ENCODE measurements at places on chromosomes 16 and 17.

DNA sequence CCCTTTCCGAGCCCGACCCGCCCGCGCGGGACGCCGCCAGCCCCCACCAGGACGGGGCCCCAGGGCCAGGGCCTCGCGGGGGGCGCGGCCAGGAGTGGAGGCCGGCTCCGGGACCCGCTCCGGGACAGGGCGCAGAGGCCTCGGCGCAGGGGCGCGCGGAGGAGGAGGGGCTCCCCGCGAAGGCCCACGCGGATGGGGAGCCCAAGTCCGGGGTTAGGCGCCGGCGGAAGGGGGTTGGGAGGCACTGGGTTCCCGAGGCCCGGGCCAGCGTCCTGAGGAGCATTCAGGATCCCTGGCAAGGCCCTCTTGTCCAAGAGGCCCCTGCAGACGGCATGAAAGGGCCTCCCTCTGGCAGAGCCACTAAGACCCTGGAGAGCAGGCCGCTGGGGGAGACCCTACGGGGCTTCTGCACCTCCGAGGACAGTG lies 57.8 kb upstream of the CIBAR2 start:
- peak; percentile 40 for DNase-seq
- H3K4me3 ChIP-seq: peak overlapping the region; percentile 65
- H3K4me1 ChIP-seq: peaks cover 76% of the 10 kb centered on the region
- H3K27me3 ChIP-seq: peaks cover 39% of the 10 kb centered on the region

DNA sequence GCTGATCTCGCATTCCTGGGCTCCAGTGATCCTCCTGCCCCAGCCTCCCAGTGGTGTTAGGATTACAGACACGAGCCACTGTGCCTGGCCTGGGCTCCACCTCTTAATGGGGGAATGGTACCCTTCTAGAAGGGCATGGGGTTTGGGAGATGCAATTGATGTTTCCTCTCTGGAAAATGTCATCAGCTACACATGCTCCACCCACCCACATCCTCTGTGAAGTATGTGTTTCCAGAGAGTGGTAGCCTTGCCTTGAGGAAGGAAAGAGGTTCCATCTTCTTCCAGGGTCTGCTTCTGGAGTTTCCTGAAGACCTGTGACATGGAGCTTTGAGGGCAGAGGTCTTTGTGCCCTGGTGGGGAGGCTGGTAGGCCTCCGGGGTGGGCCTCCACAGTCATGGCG lies 45.2 kb upstream of the GSE1 start:
- DNase-seq: no peak
- peaks cover 19% of the 10 kb centered on the region for H3K36me3 ChIP-seq
- H3K4me3 ChIP-seq: no peak overlapping the region
- no peak overlapping the region for H3K27ac ChIP-seq
- peaks cover 9% of the 10 kb centered on the region for H3K27me3 ChIP-seq

DNA sequence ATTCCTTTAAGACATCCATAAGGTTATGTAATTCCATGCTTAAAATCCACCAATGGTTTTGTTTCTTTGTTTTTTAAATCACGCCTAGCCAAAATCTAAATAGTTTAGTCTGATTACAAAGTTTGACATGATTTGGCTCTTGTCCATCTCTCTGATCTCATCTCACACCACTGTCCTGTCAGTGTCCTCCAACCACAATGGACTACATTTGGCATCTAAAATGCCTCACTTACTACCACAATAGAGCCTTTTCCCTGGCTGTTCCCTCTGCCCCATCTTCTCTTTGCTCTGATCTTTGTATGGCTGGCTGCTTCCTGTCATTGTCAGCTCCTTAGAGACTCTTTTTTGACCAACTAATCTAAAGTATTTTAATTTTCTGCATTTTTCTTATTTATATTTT lies 157.2 kb downstream of the MYO1D start:
- H3K27ac ChIP-seq: no peak overlapping the region
- H3K4me1 ChIP-seq: peaks cover 7% of the 10 kb centered on the region
- DNase-seq: no peak
- peaks cover 30% of the 10 kb centered on the region for H3K36me3 ChIP-seq
- H3K4me3 ChIP-seq: no peak overlapping the region

DNA sequence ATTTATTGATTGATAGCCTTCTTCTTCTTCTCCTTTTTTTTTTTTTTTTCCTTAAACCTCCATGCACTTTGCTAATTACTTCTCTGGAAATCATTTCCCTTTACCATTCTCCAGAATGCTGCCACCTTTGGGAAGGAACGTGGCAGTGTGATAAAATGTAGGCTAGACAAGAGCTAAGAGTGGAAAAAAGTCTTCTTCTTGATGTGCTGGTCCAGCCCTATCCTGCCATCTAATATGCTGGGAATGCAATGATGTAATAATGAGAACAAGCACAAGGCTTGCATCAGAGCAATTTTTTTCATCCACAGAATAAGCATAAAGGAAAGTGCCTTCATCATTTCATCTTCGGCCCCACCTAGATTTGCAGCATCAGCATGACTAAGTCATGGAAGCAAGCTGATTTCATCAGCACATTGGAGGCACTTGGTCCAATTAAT lies 128.7 kb upstream of the ZFHX3 start:
- no peak overlapping the region for H3K4me3 ChIP-seq
- H3K27me3 ChIP-seq: peaks cover 9% of the 10 kb centered on the region
- H3K4me1 ChIP-seq: peaks cover 88% of the 10 kb centered on the region
- DNase-seq: no peak
- H3K27ac ChIP-seq: no peak overlapping the region

DNA sequence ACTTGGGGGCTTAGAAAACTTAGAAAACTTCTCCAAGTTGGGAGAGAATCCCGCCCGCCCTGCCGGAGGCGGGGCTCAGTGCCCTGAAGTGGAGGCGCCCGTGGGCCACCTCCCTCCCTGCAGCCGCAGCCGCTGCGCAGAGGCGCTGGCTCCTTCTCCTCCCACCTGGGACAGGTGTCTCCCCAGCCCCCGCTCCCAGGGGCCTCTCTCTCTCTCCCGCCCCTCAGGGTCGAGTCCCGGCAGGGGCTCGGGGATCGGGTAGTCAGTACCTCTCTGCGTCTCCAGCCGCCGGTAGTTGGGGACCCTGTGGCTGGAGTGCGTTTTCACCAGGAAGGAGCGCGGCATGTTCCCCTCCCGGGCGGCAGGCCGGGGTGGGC lies 257 bp downstream of the SNAI3 start:
- H3K27ac ChIP-seq: no peak overlapping the region
- no peak for DNase-seq
- no peaks in the 10 kb centered on the region for H3K36me3 ChIP-seq
- peaks cover 89% of the 10 kb centered on the region for H3K27me3 ChIP-seq
- peak overlapping the region; percentile 62 for H3K4me3 ChIP-seq

DNA sequence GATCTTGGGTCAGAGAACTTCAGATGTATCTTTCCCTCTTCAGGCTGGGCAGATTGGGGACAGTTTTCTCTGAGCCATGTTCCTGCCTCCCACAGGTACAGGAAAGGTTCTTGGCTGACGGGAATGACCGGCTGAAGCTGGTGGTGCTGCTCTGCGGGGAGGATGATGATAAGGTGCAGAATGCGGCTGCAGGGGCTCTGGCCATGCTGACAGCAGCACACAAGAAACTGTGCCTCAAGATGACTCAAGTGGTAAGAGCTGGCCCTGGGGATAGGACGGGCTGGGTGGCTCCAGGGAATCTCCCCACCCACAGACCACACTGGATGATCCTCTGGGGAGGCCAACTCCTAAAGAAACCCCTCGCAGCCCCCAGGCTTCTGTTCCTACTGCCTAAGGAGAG lies 10.9 kb downstream of the SLC35G3 start:
- H3K27ac ChIP-seq: no peak overlapping the region
- H3K4me3 ChIP-seq: no peak overlapping the region
- H3K4me1 ChIP-seq: no peaks in the 10 kb centered on the region
- peaks cover 39% of the 10 kb centered on the region for H3K27me3 ChIP-seq

DNA sequence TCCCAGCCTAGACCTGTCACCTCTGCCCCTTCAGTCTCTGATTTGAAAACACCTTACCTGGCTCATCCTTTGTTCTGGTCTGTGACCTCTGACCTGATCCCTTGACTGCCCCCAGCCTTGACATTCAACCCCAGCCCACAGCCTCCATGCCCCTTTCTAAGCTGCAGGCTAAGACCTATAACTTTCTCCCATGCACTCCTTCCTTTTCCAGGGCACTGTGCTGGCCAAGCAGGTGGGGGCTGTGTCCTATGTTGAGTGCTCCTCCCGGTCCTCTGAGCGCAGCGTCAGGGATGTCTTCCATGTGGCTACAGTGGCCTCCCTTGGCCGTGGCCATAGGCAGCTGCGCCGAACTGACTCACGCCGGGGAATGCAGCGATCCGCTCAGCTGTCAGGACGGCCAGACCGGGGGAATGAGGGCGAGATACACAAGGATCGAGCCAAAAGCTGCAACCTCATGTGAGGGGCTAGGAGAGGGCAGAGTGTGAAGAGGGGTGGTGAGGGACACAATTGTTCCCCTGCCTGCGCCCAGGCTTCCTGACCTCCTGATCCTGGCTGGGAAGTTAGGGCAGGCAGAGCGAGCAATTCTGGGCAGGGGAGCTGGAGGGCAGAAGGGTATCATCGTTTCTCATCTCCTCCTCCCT lies 3.3 kb downstream of the RND2 start:
- peak overlapping the region; percentile 28 for H3K27ac ChIP-seq
- DNase-seq: no peak
- no peaks in the 10 kb centered on the region for H3K27me3 ChIP-seq
- H3K4me1 ChIP-seq: peaks cover 64% of the 10 kb centered on the region
- peak overlapping the region; percentile 56 for H3K4me3 ChIP-seq

DNA sequence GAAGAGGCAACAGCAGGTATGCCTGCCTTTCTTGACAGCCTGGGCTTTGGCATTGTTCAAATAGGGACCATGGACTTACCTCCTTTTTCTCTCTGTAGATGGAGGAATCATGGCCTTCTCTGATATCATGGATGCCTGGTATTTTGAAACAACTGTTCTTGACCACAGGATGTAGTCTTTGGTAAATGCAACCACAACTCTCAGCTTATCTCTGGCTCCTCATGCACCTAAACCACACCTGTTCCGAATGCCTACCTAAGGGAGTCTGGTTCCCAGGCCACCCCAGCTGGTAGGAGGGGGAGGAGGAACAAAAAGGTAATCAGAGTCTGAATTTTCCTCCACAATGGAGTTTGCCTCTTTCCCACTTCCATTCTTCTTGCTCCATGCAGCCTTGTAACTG lies 18.8 kb downstream of the CDK5RAP3 start:
- H3K4me3 ChIP-seq: no peak overlapping the region
- peaks cover 16% of the 10 kb centered on the region for H3K27me3 ChIP-seq
- no peak for DNase-seq
- H3K36me3 ChIP-seq: peaks cover 13% of the 10 kb centered on the region
- peaks cover 89% of the 10 kb centered on the region for H3K4me1 ChIP-seq
- peak overlapping the region; percentile 19 for H3K27ac ChIP-seq

- H3K4me3 ChIP-seq: no peak overlapping the region
- peaks cover 30% of the 10 kb centered on the region for H3K36me3 ChIP-seq
- DNase-seq: no peak
- H3K27me3 ChIP-seq: peaks cover 28% of the 10 kb centered on the region
- H3K27ac ChIP-seq: peak overlapping the region; percentile 57
Measured at GRCh38 chr17:47704736-47705135, 10.8 kb downstream of the TBKBP1 start.

GRCh38 chr17:75503976-75504346 lies 11.4 kb downstream of the CASKIN2 start:
- H3K27me3 ChIP-seq: no peaks in the 10 kb centered on the region
- H3K4me3 ChIP-seq: no peak overlapping the region
- no peak for DNase-seq
- H3K27ac ChIP-seq: no peak overlapping the region
- H3K4me1 ChIP-seq: peaks cover 32% of the 10 kb centered on the region

DNA sequence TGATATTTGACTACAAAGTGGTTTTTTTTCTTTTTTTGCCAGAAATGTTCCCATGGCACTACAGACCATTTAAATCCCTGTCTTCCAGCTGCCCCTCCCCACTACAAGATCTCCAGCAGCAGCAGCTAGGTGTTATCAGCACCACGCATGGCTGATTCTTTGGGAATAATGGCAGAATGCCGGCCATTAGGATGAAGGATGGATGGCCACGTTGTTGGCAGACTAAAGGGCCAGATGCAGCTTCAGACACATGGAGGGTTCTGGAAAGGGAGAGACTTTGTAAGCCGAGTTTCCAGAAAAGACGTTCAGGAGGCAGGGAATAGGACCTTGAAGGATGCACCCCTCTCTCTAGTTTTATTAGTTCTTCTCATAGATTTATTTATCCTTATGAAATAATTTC lies 10.3 kb upstream of the MED9 start:
- H3K27me3 ChIP-seq: peaks cover 51% of the 10 kb centered on the region
- H3K4me3 ChIP-seq: no peak overlapping the region
- DNase-seq: no peak
- no peaks in the 10 kb centered on the region for H3K36me3 ChIP-seq
- peaks cover 42% of the 10 kb centered on the region for H3K4me1 ChIP-seq

DNA sequence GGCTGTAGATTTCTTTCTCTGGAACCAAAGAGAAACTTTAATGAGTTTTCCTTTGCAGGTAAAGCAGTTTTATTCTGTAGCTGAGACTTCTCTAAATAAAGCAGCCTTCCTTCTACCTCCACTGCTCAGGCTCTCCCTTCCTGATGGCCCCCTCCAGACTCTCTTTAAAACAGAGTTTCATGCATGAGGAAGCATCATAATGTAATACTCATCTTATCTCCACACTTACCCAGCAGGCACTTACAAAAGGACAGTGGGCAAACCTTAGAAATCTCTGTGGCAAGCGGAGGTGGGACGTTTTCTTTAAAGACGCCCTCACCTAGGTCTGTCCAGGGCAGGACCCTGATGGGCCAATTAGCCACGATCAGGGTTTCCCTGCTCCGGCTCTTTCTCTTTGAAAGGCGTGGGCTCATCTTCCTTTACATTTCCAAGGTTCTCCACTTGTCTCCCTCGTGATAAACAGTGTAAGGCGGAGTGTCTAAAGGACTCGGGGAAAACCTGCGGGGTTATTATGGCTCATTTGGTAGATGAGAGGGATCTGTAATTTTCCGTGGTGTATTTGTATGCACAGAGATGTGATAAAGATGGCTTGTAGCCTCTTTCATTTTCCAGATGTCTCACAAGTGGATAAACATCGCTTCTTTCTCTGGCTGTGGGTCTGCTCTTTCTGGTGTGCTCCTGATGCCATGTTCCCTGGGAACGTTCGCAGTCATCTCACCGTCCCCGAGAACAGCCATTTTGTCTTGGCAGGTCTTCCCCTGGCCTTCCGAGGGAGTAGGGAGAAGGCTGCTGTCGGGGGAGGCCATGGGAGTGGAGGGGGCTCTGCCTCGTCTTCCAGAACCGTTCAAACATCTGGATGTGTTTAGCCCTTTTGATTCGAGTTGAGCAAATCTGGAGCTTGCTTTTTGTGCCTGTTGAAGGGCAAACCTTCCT lies 239.0 kb downstream of the CCDC182 start:
- peaks cover 6% of the 10 kb centered on the region for H3K4me1 ChIP-seq
- H3K4me3 ChIP-seq: no peak overlapping the region
- no peak overlapping the region for H3K27ac ChIP-seq
- no peaks in the 10 kb centered on the region for H3K27me3 ChIP-seq
- peaks cover 12% of the 10 kb centered on the region for H3K36me3 ChIP-seq
- no peak for DNase-seq

GRCh38 chr17:30332057-30332542 lies 1.8 kb downstream of the TMIGD1 start:
- no peaks in the 10 kb centered on the region for H3K36me3 ChIP-seq
- DNase-seq: no peak
- peaks cover 6% of the 10 kb centered on the region for H3K4me1 ChIP-seq
- peaks cover 18% of the 10 kb centered on the region for H3K27me3 ChIP-seq
- H3K4me3 ChIP-seq: no peak overlapping the region

Data from nephron progenitor cell (in vitro differentiated cells).